Pulmonary artery endothelial cell (primary cell): ENCODE measurements at places on chromosomes 2 and 18. TPM values are rescaled to one million over a fixed set of nuclear protein-coding genes. Genes with fewer than 3 reads are reported as not detected.

VAPA gene
- total RNA-seq: 271 and 377 TPM in 2 replicates

CRYBA2 gene
- total RNA-seq: not detected in 2 replicates

KIAA2012 gene
- total RNA-seq: not detected in 2 replicates

FABP1 gene
- total RNA-seq: not detected in 2 replicates

CHRNG gene
- not detected in 2 replicates for total RNA-seq

DNA sequence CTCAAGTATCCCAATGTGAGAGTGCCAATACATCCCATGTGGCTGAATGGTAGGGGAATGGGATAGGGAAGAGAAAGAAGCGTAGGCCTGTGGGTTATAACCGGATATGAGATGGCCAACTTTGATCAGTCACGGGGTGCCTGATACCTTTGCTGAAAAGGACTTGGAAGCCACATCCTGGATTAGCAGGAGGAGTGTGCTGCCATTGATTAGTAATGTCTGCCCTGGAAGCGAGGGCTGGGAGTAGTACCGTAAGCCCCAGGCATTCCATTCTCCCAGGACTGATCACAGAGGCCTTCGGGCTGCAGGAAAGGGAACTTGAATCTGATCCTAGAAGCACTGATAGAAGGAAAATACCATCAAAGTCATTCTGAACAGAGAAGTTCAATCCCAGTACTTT lies 218.5 kb downstream of the TFCP2L1 start:
- no peak for DNase-seq

- no peak for DNase-seq
Measured at GRCh38 chr18:36139245-36139644, 9.5 kb downstream of the ELP2 start.

DNA sequence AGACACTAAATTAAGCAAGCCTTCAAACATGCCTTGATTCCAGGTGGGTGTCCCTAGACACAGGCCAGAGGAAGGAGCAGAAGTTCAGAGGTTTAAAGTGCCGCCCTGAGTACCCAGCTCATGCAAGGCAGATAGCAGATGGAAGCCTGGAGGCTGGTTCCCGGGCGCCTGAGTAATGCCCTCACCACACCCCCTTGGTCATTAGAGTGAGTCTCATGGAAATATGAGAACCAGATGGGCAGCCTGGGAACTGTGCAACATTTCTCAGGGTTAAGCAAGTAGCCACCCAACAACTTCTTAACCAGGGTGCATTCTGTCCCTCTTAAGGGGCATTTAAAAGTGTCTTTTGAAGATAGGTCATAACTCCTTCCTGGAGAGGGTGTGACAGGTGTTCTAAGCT lies 44.1 kb downstream of the TGFA start:
- no peak for DNase-seq

GRCh38 chr18:23884681-23885375 lies 129.7 kb upstream of the TTC39C start:
- DNase-seq: no peak

- no peak for DNase-seq
Measured at GRCh38 chr2:44033947-44034346, 38.2 kb upstream of the LRPPRC start.

- DNase-seq: no peak
Measured at GRCh38 chr18:42530276-42530675, 575.2 kb downstream of the PIK3C3 start.

DNA sequence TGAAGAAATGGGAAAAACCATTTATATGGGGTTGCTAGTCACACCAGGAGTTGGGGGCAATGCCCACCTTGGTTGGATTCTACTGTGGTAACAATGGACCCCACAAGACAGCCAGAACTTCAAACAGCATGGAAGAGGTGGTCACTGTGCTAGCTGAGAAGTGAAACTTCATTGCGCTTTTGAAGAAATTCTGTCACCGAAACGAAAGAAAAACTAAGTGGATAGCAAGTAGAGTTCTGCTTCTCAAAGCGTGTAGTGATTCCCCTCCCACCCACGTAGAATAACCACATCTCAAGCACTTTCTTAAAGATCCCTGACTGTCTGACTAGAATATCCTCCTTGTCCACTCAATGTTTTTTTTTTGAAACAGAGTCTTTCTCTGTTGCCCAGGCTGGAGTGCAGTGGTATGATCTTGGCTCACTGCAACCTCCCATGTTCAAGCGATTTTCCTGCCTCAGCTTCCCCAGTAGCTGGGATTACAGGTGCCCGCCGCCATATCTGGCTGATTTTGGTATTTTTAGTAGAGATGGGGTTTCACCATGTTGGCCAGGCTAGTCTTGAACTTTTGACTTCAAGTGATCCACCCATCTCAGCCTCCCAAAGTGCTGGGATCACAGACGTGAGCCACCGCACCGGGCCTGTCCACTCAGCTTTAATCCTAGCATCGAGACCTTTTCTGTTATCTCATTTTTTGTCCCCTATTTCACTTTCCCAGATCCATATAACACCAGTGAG lies 30.1 kb upstream of the CCL20 start:
- no peak for DNase-seq

DNA sequence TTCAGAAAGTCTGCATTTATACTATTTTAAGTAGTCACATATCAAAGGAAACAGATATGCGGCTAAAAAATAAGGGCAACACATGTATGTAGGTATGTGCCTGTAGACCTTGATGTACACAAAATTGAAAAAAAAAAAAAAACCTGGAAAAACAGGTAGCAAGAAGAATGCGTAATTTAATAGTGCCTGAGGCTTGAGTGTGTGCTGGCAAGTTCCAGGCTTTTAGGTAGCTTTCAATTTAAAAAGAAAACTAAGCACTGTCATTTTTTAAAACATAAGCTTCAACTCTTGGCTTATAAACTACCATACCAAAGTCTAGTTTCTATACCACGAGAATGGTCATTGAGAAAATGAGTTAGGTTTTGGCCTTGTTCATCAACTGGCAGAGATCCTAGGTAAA lies 72.3 kb downstream of the OTX1 start:
- no peak for DNase-seq

DNA sequence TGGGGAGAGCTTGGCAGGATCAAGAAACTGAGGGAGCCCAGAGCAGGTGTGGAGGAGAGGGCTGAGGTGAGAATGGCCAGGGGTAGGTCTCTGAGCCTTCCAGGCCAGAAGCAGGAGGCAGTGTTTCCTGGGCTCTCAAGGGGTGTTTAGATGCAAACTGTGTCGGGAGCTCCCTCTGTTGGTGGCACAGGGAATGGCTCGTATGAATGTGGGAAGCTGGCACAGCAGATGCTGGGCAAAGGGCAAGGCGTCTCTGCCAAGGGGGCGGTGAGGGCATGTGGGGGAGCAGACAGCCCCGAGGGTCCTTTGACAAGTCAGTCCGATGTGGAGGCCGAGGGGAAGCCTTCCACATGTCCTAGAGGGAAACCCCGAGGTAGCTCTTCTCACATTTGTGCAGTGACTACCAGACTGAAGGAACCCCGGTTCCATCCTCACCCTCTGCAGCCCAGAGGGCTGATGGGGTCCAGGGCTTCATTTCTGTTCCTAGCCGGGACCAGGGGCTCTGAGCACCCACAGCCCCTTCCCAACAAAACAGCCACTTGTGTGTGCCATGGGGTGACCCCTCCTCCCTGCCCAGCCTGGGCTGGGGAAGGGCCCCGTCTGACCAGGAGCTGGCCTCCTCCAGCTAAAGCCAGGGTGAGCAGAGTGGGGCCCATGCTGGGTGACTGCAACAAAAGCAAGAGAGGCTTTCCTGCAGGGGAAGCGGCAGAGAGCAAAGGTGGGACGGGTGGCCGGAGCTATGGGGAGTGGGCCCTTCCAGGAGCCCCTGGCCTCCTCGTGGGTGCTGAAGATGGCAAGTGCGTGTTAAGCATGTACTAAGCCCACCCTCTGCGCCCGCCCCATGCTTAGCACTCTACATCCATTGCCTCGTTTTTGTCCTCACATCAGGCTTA lies 103.4 kb downstream of the SEPTIN10 start:
- no peak for DNase-seq

GRCh38 chr2:106181064-106181463 lies 13.0 kb downstream of the UXS1 start:
- DNase-seq: no peak

DNA sequence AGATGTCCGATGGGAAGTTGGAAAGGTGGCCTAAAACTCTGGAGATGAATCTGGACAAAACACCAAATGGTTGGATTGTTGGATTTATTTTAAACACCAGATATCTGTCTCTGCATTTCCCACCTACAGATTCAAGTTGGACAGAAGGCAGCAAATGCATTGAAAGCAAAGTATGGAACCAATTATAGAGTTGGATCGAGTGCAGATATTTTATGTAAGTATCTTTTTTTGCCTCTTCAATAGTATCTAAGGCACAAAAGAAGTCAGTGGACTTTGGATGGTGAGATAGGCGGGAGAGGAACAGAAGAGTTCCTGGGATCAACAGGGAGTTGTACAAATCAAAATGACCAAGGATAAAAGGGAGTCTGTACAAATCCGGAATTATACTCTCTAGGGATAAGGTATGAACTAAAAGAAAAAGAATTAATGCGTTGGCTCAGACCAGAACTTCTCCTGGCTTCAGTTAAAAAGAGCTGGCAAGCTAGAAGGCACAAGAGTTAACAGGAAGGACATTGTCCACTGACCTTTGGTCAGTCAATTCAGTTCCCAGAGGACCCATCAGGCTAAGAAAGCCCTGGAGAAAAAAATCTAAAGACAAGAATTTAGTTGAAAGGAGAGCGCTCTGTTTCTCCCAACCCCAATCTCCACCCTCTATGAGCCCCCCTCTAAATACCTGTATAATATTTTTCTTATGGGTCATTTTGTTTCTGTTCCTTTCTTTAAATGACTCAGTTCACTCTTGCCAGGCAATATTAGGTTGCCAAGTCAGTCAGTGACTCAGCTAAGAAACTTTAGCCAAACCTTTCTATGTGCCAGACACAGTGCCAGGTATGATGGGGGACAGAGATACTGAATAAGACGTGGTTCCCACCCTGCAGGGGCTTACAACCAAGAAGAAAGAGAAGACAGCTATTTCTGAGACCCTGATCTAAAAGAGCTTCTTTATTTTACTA lies 29.1 kb downstream of the CPO start:
- DNase-seq: no peak

DNA sequence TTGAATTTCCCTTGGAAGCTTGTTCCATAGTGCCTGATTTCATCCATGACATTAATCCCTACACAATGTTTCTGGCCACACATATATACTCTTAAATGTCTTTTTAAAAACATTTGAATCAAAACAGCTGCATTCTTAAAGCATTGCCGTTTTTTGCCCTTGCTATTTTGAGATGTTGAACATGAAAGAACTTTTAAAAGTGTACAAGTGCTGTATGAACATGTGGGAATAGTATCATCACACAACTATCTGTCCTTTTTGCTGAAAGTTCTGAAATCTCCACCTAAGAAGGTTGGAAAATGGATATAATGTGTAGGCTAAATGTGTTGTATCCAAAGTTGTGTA lies 318.7 kb upstream of the UBE2E3 start:
- DNase-seq: no peak

- DNase-seq: no peak
Measured at GRCh38 chr2:37201208-37201607, 4.9 kb downstream of the CEBPZOS start.

DNA sequence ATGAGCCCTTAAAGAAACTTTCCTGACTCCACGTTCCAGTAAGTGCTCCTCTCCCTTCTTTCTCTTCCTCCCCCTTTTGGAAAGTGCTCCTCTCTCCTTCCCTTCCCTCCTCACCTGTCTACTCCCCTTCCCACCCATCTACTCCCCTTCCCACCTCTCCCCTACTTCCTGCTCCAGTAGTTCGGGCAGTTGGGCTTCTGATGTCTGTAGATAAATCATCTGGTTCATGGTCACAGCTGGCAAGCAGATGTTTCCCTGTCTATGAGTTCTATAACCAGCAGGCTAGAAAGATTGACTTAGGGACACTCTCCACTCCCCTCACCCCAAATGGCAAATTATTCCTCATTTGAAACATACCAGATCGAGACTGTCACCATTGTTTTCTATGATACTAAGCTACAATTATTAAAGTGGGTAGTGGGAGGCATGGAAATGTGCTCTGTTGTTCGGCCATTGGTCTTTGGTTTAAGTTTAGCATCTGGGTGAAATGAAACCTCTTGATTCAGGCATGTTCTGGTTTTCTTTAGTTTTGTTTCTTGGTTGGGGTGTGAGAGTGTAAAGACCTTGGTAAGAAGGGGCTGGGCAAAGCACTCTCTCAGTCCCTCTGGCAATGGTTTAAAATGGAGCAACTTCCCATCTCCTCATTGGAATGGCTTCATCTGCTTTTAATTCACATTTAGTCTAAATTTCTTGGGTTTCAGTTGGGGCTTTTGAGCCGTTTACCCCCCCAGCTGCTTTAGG lies 413.2 kb upstream of the SPRED2 start:
- no peak for DNase-seq

- DNase-seq: no peak
Measured at GRCh38 chr18:45066210-45066609, 385.5 kb downstream of the SETBP1 start.

GRCh38 chr2:61714210-61714609 lies 139.7 kb downstream of the FAM161A start:
- no peak for DNase-seq

DNA sequence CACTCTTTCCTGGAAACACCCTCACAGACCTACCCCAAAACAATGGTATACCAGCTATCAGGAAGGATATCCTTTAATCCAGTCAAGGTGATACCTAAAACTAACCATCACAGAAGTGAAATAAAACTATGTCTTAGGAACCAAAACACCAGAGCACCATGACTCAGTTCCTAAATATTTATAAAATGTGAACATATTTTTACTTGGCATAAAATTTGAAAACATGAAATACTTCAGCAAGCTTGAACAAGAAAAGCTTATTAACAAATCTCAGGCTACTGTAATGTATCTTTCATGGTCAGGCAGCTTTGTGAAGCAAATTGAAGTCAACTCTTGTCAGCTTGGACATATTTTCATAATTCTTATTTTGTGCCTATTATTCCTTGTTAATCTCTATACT lies 440.8 kb upstream of the CDH20 start:
- peak; percentile 32 for DNase-seq

- DNase-seq: no peak
Measured at GRCh38 chr2:240628808-240629618, 3.7 kb downstream of the GPR35 start.

DNA sequence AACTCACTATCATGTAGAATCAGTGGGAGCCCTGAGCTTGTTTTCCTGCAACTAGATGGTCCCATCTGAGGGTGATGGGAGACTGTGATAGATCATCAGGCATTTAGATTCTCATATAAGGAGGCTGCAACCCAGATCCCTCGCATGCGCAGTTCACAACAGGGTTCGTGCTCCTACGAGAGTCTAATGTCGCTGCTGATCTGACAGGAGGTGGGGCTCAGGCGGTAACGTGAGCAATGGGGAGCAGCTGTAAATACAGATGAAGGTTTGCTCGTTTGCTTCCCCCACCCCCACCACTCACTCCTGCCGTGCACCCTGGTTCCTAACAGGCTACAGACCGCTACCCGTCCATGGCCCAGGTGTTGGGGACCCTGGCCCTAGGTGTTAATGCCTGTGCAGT lies 113.6 kb downstream of the RNF144A start:
- DNase-seq: no peak

- no peak for DNase-seq
Measured at GRCh38 chr2:48169141-48169592, 262.9 kb upstream of the FBXO11 start.

DNA sequence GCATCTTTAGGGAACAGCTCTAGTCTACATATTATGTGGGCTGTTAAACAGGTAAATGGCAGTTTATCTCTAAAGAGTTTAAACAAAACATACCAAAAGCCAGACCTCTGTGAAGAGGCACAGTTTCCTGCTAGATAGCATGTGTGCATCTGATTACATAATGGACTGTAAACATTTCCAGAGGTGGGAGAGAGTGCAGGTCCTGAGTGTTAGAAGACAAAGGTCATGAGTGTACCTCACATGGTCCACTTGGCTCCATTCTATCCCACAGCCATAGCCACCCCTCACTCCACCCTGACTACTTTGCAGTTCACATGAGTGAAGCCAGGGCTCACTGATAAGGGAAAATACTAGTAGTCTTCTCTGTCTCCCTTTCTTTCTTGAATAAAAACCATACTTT lies 233.4 kb downstream of the MTX2 start:
- no peak for DNase-seq
